Heart right ventricle (tissue), 16 donors: ENCODE measurements at places on chromosomes 7 and 10. TPM values are rescaled to one million over a fixed set of nuclear protein-coding genes. Genes with fewer than 3 reads are reported as not detected.

SEMA3C gene
- 67.9 TPM for total RNA-seq

TCAF2 gene
- 0.08 TPM for total RNA-seq

GRM3 gene
- not detected for total RNA-seq

TSPAN13 gene
- total RNA-seq = 8.1 TPM

FKBP6 gene
- total RNA-seq = not detected

ASAH2 gene
- total RNA-seq = 1.9 TPM

TMEM176B gene
- total RNA-seq = 94.0 TPM

SPDYE6 gene
- not detected for total RNA-seq

DNA sequence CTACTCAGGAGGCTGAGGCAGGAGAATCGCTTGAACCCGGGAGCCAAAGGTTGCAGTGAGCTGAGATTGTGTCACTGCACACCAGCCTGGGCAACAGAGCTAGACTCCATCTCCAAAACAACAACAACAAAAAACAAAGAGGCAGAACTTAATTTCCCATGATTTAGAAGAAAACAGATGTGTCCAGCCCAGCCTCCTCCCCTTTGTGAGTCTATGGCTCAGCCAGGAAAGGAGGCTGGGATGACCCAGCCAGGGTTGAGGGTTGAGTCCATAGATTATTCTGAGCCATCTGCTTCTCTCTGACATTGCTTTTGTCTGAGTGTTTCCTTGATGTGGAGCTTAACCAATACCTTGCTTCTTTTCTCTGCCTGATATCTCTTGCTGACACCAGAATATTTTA lies 994.1 kb downstream of the TYW1 start:
- DNase-seq = no peak

DNA sequence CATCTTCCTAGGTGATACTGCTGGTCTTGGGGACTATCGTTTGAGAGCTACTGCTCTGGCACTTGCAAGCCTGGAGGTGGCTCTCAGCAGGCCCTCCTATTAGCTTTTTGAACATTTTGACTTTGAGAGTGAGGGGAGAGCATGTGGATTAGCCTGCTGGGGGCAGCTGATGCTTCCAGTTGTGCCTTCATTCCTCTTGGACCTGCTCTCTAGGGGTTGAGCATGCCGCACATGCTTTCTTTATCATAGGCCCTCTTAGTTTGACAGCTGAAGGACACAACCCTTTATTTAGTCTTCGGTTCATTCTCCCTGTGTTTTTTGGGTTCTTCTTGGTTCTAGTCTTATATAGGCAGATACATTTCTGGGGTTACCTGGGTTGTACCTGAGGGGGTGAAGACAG lies 132.1 kb downstream of the GALNT17 start:
- peak; percentile 47 for DNase-seq

GRCh38 chr10:124039483-124040013 lies 53.9 kb downstream of the CHST15 start:
- DNase-seq = no peak

- no peak for DNase-seq
Observed at GRCh38 chr7:50085344-50085743, 7.7 kb downstream of the ZPBP start.

DNA sequence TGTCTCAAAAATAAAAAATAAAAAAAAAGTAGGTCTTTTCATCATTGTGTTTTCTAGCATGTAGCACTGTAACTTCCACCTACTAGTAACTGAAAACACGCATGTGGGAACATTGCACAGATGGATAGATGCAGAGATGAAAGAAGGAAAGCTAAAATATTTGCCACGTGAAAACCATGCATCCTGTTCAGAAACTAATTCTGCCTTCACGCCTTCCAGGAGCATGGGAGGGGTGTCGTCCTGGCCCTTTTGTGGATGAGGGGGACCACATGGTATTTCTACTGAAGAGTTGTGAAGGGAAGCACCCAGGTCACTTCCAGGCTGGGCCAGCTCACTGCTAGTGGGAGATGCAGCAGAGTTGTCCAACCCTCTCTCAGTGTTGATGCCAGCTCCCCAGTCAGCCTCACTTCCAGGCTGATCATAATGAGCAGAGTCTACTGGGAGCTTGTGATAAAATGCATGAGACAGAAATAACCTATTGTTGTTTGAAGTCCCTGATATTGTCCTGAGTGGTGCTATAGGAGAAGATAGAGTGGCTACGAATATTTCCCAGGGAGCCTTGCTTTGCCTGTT lies 287.1 kb upstream of the CELF2 start:
- peak; percentile 26 for DNase-seq

GRCh38 chr10:27724287-27724686 lies 21.3 kb downstream of the MKX start:
- no peak for DNase-seq

GRCh38 chr7:132988117-132988516 lies 93.8 kb downstream of the CHCHD3 start:
- no peak for DNase-seq

- no peak for DNase-seq
Observed at GRCh38 chr10:11699550-11700097, 42.6 kb upstream of the ECHDC3 start.

- no peak for DNase-seq
Observed at GRCh38 chr10:109859221-109859620, 64.1 kb downstream of the XPNPEP1 start.

GRCh38 chr7:96861-97260 lies 95.5 kb upstream of the FAM20C start:
- DNase-seq = no peak

DNA sequence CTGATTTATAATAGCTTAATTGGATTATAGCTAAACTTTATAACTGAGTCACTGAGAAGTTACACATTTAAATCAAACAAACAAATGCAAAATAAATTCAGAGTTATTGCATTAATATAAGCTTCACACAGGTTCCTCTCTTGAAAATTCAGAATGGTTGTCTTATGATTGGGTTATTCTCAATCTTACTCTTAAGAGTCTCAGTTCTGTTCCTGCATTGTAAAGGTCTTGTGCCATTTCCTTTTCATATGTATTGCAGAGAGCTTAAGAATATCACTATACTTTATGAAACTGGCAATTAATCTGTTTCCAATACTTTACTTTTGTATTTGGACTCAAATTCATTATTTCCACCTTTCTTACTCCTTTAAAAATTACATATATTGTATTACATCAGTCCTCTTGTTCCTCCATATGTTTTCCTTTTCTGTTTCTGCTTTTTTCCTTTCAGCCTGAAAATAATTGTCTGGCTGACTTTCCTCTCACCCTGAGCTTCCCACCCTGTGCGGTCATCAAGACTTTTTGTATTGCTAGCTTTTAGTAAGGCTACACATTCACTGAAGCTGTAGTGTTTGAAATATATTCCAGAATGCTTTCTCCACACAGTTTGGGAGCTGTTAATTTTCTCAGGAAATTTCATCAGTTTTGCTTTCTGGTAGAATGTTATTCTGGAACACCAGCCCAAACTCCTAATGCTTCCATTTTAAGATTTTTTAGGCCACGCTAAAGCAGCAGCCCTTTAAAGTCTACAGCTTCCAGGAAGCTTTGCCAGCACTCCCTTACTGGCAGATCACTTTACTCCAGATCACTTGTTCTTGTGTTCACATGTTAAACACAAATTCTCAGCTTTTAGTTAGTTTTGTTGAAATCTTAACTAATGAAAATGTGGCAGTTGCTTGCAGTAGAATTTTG lies 139.4 kb downstream of the KCND2 start:
- no peak for DNase-seq

DNA sequence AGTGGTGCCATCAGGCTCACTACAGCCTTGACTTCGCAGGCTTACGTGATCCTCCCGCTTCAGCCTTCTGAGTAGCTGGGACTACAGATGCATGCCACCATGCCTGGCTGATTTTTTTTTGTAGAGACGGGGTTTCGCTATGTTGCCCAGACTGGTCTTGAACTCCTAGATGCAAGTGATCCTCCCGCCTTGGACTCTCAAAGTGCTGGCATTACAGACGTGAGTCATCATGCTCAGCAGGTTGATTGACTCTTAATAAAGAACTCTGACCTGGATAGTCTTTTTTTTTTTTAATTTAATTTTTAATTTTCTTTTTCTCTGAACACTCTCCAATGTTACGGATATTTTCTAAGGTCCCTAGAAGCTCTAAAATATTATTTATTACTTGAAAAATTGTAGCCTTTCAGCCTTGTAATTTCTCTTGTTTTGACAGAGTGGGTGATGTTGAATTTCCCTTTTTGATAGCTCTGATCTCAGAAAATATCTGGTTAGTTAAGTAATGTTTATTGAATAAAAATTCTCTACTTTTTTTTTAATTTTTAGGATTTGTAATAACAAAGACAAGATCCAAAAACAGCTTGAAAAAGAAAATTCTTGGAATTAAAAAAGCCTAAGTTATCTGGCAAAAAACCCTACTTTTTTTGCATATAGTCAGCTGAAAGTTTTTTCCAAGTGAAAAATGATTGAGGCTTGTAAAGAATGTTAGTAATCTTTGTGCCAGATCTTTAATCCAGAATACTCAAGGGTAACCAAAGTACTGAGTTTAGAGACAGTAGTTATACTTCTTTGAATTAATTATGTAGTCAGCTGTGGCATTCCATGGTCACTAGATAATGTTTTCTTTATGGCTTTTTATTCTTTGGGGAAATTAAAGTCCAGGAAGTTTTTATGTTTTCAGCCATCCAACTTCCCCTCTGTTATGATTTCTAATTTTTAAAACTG lies 26.7 kb downstream of the TBC1D12 start:
- DNase-seq = no peak

GRCh38 chr10:52779541-52780390 lies 7.2 kb upstream of the MBL2 start:
- peak; percentile 63 for DNase-seq

- no peak for DNase-seq
Observed at GRCh38 chr10:64038107-64038506, 516.9 kb downstream of the REEP3 start.
